ENCODE measurements at places on chromosomes 6 and 20.

DNA sequence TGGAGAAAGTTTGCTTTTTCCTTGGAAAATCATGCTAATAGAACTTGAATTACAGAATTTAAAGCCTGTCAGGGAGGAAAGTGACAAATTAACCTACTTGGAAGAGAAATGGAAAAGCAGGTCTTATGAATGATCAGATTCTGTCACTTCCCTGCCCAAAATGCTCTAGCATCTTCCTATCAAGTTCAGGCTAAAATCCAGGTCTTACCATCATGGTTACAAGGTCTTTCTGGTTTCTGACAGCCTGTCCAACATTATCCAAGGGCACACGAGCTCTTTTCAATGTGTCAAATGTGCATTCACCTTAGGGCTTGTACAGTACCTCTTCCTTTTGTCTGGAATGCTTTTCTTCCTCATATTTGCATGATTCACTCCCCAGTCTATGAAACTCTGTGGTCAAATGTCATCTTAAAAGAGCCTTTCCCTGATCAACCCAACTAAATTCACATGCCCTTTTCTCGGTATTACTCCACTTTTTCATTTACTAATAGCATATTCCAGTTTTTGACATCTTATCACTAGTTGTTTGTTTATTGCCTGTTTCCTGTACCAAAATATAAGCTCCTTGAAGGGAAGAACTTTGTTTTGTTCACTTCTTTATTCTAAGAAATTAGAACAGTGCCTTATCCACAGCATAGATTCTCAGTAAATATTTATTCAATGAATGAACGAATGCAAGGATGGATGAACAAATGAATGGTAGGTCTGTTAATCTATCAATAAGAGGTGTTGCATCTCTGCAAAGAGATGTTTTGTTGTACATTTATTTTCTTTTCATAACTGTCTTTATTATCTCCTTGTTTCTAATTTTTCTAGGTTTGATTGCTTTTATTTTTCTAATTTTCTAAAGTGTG lies 139.5 kb downstream of the BCAS1 start:
- DNase-seq = no peak

- no peak for DNase-seq
Observed at GRCh38 chr20:9147547-9148024, 78.7 kb downstream of the PLCB4 start.

GRCh38 chr6:95587989-95588388 lies 10.7 kb downstream of the MANEA start:
- no peak for DNase-seq

GRCh38 chr6:168130697-168131371 lies 51.8 kb upstream of the FRMD1 start:
- DNase-seq = no peak

- no peak for DNase-seq
Observed at GRCh38 chr6:39821046-39821740, 29.0 kb downstream of the DAAM2 start.

Measured in hematopoietic multipotent progenitor cell (in vitro differentiated cells).